ENCODE measurements at places on chromosomes 7 and 10. TPM values are rescaled to one million over a fixed set of nuclear protein-coding genes. Genes with fewer than 3 reads are reported as not detected.

Gene ASB10
- not detected for total RNA-seq

Gene TLX1
- not detected for total RNA-seq

Gene FKBP6
- total RNA-seq = not detected

Gene KIN
- 11.9 TPM for total RNA-seq

Gene CPA1
- not detected for total RNA-seq

Gene PIP
- not detected for total RNA-seq

Gene KIF20B
- 5.1 TPM for total RNA-seq

Gene NKX2-3
- 0.26 TPM for total RNA-seq

Gene CPVL
- total RNA-seq = 31.9 TPM

Gene MMP21
- not detected for total RNA-seq

Gene ETV1
- total RNA-seq = 110 TPM

Gene GDF2
- not detected for total RNA-seq

Gene CDHR3
- 1.4 TPM for total RNA-seq

Gene PNLIPRP2
- total RNA-seq = not detected

Gene FHIP2A
- total RNA-seq = 30.2 TPM

Gene CACNB2
- 4.2 TPM for total RNA-seq

Gene LIPM
- total RNA-seq = not detected

Gene CHRM2
- 1.1 TPM for total RNA-seq

Gene DENND2A
- total RNA-seq = 26.2 TPM

Data from upper lobe of right lung (tissue), 1 donor.